ENCODE measurements at places on chromosomes 1 and 21.
A peak's percentile ranks its signal among the peaks of the same experiment; 100 is the strongest.

- peak; percentile 90 for DNase-seq
Observed at GRCh38 chr1:34865981-34866761, 6.6 kb upstream of the SMIM12 start.

- DNase-seq, result no peak
Observed at GRCh38 chr1:40783001-40783905, at the start of gene KCNQ4. Gene KCNQ4, plus strand, starts transcription at chr1:40783787. Its CDS starts 307 bp downstream, at chr1:40784094.

DNA sequence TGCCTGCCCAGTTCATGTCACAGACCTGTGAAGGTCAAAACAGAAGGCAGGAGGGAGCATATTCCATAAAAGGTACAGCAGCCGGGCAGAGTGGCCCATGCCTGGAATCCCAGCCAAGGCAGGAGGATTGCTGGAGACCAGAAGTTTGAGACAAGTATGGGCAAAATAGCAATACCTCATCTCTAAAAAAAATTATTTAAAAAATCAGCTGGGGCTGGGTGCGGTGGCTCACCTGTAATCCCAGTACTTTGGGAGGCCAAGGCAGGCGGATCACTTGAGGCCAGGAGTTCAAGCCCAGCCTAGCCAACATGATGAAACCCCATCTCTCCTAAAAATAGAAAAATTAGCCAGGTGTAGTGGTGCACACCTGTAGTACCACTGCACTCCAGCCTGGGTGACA is 64.5 kb downstream of the RUNX3 start:
- DNase-seq, result no peak

DNA sequence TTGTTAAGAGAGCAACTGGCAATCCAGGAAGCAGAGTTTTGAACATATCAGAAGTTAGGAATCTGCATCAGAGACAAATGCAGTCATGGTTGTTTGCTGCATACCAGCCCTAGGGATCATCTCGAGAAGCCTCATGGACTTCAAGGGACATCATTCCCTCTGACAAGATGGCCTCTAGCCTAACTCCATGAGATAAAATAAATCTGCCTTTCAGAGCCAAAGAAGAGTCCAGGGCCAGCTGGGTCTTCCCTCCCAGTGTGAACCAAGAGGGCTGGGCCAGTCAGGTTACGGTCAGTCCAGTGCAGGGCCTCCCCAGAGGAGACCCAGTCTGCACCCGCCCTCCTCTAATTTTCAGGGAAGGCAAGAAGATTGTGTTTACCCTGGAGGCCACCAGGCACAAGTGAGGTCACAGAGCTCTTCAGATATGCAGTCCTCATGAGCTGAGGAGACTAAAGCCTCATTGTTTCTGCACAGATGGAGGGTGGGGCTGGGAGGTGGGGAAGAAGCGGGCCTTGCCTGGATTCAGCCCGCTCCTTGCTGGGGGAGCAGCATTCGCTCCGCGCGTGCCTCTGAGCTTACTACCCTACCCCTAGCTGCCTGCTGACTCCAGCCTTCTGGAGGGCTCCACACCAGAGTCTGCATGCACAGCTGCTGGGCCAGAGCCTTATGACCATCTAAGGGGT is 52.8 kb downstream of the CAPN2 start:
- no peak for DNase-seq

GRCh38 chr1:208587110-208587509 is 342.9 kb upstream of the PLXNA2 start:
- no peak for DNase-seq

DNA sequence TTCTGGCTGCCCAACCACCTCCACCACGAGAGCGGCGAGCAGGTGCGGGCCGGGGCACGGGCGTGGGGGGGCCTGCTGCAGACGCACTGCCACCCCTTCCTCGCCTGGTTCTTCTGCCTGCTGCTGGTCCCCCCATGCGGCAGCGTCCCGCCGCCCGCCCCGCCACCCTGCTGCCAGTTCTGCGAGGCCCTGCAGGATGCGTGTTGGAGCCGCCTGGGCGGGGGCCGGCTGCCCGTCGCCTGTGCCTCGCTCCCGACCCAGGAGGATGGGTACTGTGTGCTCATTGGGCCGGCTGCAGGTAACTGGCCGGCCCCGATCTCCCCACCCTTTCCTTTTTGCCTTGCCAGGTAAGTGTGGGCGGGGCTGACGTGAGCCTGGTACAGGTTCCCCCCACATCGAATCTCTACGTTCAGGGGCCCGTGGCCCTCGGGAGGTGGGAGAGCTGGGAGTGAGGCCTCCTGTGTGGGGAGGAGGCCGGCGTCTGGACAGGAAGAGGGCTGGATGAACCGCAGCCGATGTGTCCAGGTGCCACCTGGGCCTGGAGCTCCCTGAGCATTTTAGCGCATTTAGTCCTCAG is 51.7 kb downstream of the COL18A1 start:
- DNase-seq, result no peak

DNA sequence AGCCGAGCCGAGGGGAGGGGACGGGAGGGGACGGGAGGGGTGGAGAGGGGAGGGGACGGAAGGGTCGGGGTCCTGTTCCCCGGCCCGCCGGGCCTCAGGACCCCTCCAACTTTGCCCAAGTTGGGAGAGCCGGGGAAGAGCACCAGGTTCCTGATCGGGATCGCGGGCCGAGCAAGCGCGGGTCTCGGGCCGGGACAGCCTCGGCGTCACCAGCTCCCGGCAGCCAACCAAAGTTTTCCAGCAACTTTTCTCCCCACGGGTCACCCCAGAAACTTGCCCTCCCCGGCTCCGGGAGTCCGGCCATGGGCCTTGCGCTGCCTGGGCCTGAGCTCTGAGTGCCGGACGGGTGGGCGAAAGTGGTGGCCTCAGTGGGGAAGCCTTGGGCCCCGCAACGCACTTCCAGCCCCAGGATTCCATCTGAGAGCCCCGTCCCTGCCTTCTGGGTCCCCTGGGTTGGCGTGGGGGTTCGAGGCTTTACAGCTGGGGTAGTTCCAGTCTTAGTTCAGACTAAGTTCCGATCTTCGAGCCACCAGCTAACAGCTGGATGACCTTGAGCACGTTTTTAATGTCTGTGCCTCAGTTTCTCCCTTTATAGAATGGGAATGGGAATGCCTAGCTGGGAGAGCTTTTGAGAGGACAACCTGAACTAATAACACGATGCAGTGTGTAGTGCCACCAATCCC is 458 bp downstream of the ZC3H12A start:
- DNase-seq, result no peak

- no peak for DNase-seq
Observed at GRCh38 chr1:218312509-218312908, 27.4 kb downstream of the RRP15 start.

- DNase-seq, result no peak
Observed at GRCh38 chr1:162951553-162952315, 90.8 kb upstream of the CCDC190 start.

GRCh38 chr1:58749646-58750045 is 34.2 kb downstream of the JUN start:
- DNase-seq, result no peak

DNA sequence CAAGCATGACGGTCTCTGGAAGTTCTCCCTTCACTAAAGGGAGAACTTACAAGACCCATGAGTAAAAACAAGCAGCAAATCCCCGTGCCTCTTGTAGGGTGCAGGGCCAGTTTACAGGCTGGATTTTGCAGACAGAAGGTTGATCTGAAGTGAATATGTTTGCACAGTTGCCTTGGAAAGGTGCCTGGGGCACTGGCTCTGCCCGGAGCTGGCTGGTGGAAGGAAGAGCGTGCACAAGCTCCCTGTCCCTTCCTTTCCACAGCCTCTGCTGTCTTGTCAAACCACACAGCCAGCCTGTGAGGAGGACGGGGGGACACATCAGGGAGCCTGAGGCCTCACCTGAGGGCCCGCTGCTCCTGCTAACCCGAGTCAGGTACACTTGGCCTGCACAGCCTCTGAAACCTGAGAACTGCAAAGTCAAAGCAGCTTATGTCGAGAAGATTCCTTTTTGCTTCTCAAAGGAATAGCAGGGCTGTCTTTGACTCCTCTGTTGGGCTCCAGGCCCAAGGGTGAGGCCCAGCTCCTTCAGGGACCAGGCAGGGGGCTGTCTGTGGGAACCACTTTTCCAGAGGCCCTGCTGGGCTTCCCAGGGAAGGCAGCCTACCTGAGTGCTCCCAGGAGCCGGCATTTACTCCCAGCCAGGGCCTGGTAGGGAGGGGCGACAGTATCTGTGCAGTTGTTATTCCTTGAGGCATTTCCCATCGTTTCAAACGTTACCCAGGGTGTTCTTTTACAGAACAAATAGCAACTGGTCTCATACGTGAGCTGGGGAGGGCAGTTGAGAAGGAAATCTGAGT is 251.5 kb downstream of the SIPA1L2 start:
- no peak for DNase-seq

DNA sequence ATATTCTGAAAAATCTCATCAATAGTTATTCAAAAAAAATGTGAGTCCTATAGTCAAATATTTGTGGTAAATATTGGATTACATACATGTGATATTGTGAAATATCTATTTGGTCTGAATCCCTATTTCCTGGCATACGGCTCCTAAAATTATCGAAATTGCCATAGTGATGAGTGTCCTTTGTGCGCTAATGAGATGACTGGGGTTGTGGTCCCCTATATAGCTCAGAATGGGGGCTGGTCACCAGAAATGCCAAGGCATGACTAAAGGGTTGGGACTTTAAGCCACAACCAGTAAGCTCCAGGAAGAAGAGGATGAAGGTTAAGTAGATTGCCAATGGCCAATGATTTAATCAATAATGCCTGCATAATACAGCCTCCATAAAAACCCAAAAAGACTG is 610.2 kb upstream of the CHRM3 start:
- DNase-seq, result no peak

DNA sequence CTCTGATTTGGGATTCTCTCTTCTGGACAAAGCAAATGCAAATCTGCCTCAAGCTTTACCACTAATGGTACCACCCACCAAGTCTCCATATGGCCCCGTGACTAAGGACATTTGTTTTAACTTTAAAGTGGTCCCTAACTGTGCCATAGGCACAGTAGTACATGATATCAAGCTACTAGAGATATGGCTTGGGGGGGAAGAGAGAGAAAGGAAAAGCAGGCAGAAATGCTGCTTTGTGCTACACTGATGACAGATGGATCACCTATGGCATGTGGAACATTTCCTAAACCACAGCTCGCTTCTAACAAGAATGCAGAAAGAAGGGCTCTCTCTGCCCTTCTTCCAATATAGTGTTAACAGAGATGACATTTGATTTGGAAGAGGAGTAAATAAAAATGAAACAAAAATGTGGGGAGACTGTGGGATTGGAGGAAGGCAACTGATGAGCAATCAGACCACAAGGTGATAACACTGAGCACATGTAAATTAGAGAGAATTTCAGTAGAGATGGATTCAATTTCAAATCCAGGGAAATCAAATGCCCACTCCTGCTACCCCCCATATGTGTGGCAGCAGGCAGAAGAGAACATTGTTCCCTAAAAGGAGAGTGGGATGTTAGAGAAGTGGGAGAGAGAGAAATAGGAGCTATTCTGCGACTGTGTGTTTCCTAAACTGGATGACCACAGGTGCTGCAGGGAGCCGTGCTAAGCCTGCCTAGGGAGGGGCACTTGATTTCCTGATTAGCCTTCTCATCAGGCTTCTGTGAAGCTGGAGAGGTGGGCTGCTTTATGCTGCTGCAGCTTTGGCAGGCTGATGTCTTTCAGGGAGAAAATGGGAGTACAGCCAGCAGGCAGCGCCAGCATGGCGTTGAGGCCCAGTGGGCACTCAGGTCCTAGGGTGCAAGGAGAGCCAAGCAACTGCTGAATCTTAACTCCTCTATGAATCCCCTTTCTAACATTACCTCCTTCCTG is 75.3 kb downstream of the ZNF648 start:
- no peak for DNase-seq

GRCh38 chr1:19535214-19535613 is 49.9 kb upstream of the CAPZB start:
- no peak for DNase-seq

DNA sequence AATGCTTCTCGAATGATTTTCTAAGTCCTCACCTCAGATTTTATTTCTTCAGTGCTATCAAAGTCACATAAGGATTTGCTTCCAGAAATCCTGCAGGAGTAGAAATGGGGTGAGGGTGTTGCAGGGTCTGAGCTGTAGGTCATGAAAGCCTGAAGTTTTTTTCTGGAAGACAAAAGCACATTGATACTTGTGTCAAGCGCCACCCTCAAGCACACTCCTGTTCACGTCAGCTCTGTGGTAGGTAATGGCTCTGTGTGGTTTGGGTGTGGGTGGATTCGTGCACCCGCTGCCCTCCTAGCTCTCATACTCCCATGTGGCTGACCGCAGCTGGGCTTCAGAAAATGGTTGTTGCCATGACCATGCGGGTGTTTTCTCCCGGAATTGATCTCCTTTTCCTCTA is 39.9 kb downstream of the AKNAD1 start:
- no peak for DNase-seq

DNA sequence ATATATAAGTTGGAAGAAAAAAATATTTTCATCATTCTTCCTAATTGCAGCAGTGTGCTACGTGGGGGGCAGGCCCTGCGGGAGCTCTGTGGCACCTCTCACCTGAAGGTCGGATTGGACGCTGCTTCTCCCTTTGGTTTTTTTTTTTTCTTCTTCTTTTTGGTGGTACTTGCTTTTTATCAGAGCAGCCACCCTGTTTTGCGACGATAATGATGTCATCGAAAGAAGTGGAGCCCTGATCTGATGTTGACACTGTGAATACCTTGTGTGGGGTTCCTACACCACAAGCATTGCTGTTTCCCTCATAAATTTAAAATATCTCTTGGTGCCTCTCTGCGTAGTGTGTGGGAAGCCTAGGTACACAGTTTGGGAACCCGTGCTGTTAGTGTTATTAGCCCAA is 5.5 kb downstream of the TRAPPC10 start:
- DNase-seq, result no peak

GRCh38 chr1:58921342-58921741 is 137.5 kb upstream of the JUN start:
- DNase-seq, result no peak

- DNase-seq, result no peak
Observed at GRCh38 chr1:99110140-99111041, 105.7 kb upstream of the PLPPR5 start.

DNA sequence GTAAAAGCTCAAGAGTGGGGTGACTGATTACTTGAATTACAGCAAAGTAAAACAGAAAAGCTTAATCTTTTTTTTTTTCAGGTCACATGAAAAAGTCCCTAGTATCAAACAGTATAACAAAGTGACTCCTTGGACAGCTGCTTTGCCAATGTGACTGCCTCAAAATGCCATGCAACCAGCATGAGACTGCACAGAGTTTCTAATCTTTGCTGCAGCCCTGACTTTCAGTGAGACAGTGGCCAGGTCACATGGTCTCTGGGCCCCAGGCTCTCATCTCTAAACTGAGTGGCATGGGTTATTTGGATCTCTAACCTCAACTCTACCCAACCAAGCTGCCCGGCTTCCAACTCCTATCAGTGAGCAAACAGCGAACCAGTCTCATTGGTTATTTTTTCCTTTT is 169.0 kb downstream of the VAV3 start:
- DNase-seq, result no peak
